ENCODE measurements at places on chromosomes 12 and 14.
A peak's percentile ranks its signal among the peaks of the same experiment; 100 is the strongest.

DNA sequence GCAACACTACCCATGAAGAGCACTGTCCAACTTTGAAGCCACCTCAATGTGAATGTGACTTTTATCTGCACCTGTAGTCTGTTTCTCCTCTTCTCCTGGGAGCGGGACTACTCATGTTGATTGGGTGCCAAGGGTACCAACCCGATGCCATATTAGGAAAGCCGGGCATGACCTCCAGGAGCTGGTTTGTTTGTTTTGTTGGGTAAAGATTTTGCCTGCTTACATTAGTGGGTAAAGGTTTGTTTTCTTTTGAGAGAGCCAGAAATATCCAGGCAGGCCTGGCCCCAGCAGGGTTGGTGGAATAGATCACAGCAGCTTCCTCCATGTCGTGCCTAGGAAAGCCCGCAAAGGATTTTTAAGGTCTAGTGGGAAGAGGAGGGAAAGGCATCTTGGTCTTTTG, 19.7 kb upstream of the ITPK1 start:
- no peak for DNase-seq

DNA sequence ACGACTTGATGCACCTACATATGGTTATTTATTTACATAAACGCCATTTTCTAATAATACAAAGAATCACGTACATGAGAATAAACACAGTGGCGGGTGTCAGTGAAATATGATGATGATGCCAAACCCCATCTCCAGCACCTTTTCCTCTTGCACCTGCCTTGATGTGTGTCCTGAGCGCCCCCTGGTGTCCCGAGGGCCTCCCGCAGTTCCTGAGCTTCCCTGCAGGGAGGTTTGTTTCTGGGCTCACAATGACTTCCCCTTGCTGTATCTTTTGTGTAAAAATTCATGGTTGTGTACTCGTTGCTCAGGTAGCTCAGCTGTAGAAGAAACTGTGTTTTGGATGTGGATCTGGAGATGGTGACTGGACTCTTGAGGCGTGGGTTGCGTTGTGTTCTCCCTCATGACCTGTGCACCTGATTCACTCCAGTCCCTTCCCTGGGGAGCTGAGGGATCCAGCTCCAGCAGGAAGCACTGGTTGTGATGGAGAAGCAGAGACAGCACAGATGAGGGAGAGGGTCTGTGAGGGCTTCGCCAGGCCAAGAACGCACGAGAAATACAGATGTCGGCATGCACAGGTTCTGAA, 1037.8 kb downstream of the TMEM121 start:
- DNase-seq: peak; percentile 26

GRCh38 chr12:116278667-116279066, 1.2 kb upstream of the MED13L start:
- DNase-seq: no peak

DNA sequence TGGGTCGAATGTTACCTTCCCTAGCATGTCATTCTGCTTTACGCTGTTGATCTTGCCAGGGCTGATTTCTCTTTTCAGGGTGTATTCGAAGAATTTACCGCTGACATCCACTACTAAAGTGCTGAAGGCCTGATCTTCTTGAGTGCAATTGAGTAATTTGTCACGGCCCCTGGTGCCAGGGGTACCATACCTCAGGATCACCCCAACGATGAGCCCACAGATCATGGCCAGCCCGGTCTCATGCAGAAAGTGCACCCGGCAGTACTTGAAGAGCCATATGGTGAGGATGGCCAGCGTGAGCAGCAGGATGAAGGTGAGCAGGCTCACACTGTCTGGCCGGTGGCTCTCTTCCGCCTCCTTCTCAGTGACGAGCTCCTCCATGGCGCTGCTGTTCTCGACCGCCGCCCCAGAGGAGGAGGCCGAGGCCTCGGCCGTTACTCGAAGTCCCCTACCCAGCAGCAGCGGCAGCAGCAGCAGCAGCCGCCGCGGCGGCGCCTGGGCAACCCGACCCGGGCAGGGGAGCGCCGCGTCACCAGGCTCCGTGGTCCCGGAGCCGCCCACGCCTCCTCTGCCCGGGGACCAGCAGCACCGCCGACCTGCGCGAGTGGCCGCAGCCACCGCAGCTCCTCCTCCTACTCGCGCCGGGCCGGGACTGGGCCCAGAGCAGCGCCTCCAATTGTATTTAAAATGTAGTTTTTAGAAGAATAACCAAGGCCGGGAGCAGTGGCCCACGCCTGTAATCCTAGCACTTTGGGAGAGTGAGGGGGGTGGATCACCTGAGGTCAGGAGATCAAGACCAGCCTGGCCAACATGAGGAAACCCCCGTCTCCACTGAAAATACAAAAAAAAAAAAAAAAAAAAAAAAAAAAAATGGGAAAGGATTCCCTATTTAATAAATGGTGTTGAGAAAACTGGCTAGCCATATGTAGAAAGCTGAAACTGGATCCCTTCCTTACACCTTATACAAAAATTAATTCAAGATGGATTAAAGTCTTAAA, 58.5 kb upstream of the TMPO start:
- peak; percentile 7 for DNase-seq

DNA sequence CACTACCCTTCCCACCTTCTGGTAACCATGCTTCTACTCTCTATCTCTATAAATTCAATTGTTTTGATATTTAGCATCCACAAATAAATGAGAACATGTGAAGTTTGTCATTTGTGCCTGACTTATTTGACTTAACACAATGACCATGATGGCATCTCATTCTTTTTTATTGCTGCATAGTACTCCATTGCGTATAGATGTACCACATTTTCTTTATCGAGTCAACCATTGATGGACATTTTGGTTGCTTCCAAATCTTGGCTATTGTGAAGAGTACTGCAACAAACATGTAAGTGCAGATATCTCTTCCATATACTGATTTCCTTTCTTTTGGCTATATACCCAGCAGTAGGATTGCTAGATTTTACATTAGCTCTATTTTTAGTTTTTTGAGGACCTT, 73.6 kb downstream of the PTPRQ start:
- DNase-seq: no peak

DNA sequence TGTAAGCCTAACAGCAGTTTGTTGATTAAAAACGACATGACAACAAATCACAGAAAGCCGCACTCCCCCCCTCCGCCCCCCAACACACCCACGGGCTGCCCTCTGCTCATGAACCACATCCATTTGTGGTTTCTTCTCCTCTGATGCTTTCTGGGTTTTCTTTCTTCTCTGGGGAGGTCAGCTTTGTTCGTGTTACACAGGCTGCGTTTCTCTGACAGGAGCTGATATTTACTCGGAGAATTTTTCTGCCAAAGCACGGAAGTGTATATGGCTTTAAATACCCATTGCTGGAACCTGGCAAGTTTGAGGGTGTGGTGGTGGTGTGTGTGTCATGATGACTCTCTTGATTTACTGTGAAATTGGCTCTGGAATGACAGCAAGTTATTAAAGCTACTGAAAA, 883.7 kb upstream of the TMEM132C start:
- DNase-seq: no peak

DNA sequence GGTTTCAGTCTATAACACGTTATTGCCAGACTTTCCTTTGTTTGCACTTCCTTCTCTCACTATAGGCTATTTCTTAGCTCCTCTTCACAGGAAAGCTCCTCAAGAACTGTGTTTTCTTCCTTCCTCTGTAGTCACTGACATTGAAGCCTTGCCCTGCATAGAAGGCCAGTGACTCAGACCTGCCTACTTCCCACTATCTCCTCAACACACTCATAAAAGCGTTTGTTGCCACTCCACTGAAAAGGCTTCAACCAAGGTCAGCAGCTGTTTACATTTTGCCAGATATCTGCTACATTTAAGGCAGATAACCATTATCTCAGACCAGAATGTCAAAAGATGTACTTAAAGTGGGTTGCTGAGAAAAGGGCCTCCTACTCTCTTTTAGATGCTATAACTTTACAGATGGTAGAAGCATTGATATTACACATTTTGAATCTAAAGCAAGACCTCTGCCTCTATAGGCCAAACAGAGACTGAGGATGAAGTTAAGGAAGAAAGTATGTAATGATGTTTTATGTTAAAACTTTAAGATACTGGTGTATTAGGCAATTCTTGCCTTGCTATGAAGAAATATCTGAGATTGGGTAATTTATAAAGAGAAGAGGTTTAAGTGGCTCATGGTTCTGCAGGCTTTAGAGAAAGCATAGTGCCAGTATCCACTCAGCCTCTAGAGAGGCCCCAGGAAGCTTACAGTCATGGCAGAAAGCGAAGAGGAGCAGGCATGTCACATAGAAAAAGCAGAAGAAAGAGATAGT, 233.3 kb upstream of the FLRT2 start:
- DNase-seq: no peak

- no peak for DNase-seq
These were observed 260.9 kb downstream of the ITPR2 start for GRCh38 chr12:26572137-26572536.

- DNase-seq: no peak
These were observed 444 bp downstream of the DRAM1 start for GRCh38 chr12:101877806-101878242.

DNA sequence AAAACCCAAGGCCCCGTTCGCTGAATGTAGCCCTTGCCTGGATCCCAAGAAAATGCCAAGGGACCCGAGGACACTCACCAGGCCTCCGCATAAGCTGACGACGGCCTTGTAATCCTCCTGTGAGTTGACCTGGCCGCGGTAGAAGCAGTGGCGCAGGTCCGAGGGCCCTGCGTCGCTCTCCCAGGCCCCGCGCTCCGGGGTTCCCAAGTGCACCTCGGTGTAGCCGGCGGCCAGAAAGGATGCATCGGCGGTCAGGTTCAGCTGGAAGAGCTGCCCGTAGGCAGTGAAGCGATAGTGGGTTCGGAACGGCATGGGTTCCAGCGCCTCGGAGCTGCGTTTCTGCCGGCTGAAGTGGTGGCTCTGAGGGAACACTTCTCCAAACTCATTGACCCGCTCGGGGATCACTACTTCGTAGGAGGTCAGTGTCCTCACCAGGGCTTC, 1.2 kb downstream of the ADAMTS20 start:
- no peak for DNase-seq

DNA sequence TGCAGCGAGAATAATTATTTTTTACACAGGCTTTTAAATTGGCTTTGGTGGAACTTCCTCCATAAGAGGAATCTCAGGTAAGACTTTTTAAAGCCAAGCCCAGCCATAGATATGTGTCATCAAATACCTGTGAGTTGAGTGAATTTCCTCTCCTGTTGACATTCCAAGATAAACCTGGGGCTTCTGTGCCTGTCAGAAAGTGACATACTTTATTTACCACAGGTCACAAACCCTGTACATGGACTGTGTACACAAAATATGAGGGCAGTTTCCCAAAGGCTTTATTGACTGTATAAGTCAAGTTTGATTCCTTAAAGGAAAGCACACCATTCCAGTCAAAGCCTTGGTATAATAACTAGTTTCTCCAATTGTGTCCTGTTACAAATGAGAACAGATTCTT, 25.9 kb upstream of the SRSF5 start:
- DNase-seq: no peak

DNA sequence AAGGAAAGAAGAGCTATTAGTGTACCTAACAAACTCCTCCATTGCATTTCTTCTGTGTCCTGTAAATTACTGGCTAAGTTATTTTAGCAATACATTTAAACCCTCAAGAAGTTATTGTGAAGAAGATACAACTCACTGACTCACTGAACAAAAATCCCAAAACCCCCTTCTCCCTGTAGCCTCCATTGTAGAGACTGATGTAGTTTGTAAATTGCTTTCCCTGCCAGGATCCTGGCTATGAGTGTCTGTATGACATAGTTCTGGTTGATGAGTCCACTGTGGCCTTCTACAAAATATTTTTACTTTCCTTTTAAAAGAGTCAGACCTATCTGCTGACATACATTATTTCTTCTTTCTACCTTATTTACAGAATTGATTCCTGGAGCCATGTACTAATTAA, 155.6 kb downstream of the SLC6A15 start:
- DNase-seq: no peak

- no peak for DNase-seq
These were observed 422.6 kb downstream of the MDGA2 start for GRCh38 chr14:47252802-47253201.

- no peak for DNase-seq
These were observed 33.7 kb upstream of the HELB start for GRCh38 chr12:66268562-66268961.

DNA sequence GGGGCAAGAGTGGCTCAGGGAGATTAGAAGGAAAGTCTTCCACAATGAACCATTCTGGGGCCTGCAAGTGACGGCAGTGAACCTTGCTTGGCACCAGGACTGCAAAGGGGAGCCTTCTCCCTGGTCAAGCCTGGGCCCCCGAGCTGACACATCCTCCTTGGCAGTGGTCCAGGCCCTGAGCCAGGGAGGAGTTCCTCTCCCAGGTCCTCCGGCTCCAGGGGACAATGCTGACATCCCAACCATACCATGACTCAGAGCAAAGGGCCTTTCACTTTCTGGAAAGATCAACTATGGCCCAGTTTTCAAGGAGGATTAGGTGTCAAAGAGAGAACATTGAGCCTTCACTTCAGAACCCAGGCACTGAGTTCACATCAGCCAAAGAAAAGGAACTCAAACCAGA, 756.5 kb upstream of the TBX3 start:
- no peak for DNase-seq

GRCh38 chr14:89252887-89253532, 164.0 kb downstream of the FOXN3 start:
- no peak for DNase-seq

GRCh38 chr12:113250045-113250444, 28.8 kb downstream of the TPCN1 start:
- DNase-seq: no peak

DNA sequence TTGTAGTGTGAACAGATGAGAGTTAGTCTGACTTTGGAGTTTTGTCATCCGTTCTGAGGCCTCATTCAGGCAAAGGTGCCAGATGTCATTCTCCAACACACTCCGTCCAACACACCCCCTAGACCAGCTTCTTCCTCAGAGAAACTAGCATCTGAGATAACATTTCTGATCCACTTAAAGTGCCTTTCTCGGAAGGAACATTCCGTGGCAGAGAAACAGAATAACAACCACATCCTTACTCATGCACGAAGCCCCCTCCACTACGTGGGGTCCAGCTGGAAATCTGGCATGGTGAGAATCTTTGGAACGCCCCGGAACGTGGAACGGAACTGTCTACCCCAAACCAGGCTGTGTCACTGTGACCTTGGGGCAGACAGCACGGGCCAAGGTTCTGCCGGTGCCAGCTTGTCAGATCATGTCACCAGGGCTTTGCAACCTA, 17.0 kb upstream of the BCL7A start:
- DNase-seq: no peak

- DNase-seq: no peak
These were observed 151.1 kb downstream of the CALM1 start for GRCh38 chr14:90547968-90548367.

- DNase-seq: no peak
These were observed 14.7 kb downstream of the BLTP3B start for GRCh38 chr12:100127766-100128511.

DNA sequence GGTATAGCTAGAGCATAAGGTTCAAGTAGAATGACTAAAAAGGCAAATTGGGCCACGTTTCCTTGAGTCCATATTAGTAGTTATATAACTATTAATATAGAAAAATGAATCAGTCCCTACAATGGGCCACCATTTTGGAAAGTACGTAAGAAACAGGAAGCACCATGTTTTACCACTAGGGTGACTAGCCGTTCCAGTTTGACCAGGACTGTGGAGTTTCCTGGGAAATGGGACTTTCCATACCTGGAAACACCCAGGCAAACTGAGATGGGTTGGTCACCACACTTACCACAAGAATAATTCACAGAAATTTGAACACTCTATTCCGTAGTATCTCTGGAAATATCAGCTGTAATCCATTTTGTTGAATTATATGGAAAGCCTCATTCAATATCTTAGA, 2.1 kb upstream of the MAGOHB start:
- DNase-seq: no peak

Measured in CD8-positive, alpha-beta T cell (primary cell).